ENCODE measurements at places on chromosomes 2 and 18.

GRCh38 chr18:31880186-31880898, 62.6 kb downstream of the TRAPPC8 start:
- no peak for DNase-seq

DNA sequence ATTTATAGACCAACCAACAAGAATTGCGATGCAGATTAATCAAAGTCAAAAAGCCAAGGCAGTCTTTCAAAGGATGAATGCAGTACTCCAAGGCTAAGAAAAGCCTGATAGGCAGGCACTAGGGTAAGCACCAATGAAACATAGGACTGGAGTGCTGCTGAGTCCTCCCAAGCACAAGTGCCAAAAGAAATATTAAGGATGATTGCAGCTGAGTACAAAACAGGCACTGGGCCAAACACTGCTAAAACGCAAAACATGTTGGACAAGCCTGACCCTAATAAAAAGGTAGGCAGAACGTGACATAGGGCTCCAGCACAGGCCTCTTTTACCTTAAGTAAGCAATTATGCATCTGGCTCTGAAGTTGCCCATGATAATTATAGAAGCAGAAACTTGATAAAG, 160.1 kb upstream of the LRP1B start:
- no peak for DNase-seq

DNA sequence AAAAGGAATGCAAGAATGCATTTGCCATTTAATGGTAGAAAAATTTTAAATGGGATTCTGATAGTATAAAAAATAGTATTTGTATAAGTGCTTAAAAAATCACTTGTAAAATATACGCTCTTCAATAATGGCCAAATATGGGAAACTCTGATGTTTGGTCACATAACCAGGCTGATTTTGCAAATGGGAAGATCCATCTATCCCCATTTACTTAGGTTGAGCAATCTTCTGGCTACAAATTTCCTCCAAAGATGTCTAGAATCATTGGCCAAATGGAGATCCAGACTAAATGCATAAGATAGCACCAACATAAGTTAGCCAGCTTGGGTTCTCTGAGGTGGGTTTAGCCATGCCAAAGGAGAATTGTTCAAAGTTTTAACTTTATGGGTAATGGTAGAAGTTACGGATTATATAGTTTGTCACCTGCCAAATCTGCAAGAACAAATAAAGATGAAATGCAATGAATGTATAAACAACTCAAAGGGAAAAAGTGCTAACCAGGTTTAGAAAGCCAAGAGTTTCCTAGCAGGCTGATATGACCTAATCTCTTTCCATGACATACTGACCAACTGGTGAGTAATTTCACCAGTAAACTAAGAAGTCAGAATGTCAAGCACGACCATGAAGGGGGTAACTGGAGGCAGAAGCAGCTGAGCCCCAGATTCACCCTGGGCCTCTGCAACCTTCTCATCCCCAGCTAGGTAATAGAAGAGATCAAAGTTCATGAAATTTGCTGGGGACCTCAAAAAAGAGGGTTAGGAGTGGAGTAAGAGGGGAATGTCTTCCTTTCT, 10.0 kb downstream of the RHOB start:
- no peak for DNase-seq

GRCh38 chr2:221350616-221351015, 221.5 kb downstream of the EPHA4 start:
- DNase-seq, result no peak

DNA sequence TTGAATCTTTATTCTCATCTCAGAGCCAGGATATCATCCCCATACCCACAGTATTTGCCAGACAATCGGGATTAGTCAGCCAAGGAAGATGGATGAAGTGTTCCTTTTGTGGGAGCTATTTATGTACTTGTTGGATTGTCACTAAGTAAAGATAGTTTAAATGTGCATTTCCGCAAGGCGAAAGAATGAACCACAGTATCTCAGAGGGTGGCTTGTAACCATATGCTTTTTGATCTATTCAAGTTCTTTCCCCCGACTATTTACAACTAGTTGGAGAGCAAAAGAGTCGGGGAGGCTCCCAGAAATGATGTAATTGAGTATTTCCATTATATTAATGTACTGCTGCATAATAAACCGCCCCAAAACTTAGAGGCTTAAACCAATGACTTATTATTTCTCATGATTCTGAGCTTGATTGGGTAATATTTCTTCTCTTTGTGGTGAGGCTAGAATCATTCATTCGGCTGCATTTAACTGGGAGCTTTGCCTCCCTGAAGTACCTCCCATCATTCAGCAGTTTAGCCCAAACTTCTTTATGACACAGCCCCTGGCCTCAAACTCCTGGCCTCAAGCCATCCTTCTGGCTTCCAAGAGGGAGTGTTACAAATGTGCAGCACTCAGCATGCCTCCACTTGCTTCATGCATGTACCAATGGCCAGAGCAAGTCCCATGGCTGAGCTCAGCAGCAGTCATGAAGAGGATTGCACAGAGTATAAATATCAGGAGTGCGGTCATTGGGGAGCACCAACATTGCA, 423.7 kb downstream of the METTL4 start:
- DNase-seq, result peak; percentile 61

GRCh38 chr18:12470382-12471075, 62.8 kb downstream of the PRELID3A start:
- DNase-seq, result no peak

DNA sequence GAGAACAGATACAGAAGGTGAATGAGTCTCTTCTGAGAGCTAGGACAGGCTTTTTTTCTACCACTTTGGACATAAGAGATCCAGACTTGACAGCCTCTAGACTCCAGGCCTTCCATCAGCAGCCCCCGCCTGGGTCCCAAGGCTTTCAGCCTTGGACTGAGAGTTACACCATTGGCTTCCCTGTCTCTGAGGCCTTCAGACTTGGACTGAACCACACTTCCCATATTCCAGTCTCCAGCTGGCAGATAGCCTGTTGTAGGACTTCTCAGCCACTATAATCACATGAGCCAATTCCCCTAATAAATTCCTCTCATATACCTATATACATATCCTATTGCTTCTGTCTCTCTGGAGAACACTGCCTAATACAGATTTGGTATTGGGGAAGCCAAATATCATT, 128.2 kb downstream of the MCFD2 start:
- no peak for DNase-seq

DNA sequence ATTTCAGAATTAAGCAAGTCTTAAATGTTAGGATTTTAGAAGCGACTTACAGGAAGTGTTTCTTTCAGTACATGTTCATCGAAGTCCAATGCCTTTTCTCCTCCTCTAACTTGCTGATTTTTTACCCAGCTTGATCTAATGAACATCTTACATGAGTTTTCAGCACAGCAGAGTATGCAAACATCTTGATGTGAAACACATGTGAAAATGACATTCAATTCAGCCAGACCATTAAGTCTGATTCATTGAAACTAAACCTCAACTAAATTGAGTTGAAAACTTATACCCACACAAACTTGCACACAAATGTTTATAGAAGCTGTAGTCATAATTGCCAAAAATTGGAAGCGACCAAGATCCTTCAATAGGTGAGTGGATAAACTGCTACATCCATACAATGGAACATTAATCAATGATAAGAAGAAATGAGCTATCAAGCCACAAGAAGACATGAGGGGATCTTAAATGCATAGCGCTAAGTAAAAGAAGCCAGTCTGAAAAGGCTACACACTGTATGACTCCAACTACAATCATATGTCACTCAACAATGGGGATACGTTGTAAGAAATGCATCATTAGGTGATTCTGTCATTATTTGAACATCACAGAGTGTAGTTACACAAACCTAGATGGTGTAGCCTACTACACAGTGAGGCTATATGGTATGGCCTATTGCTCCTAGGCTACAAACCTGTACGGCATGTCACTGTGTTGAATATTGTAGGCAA, 18.5 kb downstream of the PSTPIP2 start:
- no peak for DNase-seq

GRCh38 chr2:163667064-163667887, 68.5 kb downstream of the FIGN start:
- peak; percentile 96 for DNase-seq

DNA sequence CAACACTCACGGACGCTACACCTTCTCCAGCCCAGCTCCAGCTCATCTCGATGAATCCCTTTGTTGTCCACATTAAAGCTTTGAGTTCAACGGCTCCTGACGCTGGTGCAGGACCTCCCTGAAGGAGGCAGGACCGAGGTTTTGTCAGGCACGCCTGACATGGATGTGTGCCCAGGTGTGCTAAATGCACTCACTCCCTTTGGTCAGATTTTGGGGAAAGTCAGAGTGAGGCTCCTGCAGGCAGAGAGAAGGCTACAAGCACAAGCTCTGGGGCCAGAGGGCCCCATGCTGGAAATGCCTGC, 78.6 kb downstream of the NDUFA10 start:
- DNase-seq, result no peak

- DNase-seq, result peak; percentile 12
Measured at GRCh38 chr18:74869904-74870863, 272.5 kb downstream of the ZNF407 start.

DNA sequence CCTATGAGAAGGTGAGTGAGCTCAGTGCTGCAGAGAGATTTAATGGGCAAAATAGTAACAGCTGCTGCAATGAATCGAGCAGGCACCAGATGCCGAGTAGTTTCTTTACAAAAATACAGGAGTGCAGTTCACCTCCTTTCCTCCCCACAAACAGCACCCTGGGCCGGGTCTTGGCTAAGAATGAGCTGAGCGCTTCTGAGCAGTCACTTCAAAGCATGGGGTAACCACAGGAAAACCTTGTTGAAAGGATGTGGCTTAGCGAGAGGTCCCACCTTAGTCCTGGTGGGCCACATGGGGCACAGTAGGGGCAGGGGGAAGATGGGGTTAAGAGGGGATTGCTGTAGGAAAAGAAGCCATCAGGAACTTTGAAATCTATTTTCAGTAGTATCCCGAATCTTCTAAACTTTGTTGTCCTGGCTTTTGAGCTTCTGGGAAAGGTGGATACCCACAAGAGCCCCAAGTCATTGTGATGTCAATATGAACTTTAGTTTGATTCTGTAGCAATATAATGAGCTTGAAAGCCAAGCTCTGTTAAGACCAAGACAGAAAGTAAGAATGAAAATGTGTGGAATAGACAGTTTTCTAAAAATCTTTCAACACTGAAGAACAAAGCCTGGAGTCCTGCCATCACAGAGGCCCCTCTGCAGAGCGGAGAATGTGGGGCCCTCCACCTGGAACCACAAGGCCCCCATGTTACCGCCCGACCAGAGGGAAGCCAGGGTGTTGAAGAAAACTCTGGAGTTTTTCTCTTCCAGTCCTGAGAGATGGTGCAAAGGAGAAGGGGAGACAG, 101.0 kb upstream of the ZNF236 start:
- DNase-seq, result no peak

- peak; percentile 80 for DNase-seq
Measured at GRCh38 chr2:165874445-165875039, 79.0 kb downstream of the TTC21B start.

GRCh38 chr2:159153951-159154350, 132.6 kb downstream of the WDSUB1 start:
- DNase-seq, result no peak

DNA sequence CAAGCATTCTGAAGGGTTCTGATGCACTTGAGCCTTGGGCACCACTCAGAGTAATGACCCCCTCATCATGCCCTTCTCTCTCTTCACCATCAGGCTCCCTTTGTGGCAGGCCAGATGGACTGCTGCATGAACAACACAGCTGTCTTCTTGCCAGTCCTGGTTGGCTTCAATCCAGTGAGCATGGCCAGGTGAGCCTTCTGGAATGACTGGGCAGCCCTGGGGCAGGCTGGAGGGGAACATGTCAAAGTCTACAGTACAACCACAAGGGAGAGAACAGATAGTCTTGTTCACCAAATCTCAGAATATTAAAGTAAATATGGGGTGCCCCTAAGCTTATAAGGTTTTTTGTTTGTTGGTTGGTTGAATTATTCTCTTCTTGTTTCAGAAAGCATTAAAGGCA, 4.4 kb downstream of the GCKR start:
- DNase-seq, result no peak

- no peak for DNase-seq
Measured at GRCh38 chr18:29540548-29540947, 1363.6 kb upstream of the CDH2 start.

DNA sequence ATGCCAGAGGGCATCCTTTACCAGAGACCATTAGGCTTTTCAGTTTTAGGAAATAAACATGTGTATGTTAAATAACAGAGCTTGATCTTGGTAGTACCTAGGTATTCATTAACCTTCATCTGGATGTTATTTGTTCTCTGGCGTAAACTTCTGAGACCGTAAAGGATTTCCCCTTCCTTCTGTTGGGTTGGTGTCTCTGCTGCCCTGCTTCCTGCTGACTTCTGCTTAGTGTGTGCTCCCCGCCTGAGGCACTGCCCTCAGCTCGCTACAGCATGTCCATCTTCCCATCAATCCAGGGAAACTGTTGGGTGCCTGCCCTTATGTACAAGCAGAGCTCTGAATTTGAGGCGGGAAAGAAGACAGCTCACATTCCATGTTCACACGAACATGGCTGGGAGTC, 177.9 kb downstream of the TPGS2 start:
- no peak for DNase-seq

DNA sequence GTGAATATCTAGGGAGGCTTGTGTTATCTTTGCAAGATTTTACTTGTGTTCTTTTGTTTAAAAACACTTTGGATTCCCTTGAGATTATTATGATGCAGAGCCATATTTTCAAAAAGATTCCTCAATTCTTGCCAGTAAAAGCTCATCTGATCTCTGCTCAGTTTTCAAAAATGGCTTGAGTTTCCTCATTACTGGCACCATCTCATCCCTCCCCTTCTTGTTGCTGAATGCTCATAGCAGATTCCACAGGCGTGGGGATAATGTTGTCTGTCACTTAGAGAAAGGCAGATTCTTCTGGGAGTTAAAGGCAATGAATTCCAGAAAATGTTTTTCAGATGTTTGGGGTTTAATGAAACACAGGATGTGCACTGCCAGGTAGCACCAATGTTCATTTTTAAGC, 170.4 kb upstream of the TANK start:
- no peak for DNase-seq

DNA sequence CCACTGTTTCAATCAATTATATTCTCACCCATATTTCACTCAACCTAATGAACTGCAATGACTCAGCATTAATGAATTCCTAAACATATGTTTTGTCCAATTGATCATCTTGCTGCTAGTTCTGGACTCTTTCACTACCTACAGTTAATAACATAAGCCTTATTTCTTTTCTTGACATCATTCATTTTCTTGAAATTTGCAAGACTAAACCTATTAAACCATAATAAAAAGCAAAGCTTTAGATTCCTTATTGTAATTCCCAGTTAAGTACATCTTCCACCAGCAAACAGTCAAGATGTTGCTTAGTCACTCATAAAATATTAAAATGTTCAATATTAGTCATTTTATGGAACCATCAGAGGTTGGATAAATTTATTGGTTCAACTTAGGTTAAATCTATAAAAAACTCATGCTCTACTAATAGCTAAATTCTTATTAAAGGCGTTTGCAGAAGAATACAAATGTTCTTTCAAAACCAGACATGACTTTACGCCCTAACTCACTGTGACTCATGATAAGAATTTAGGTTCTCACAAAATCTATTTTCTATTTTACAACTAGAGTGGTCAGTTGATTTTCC, 599.4 kb downstream of the RNF144A start:
- DNase-seq, result no peak

All from cardiac fibroblast (primary cell).